ENCODE measurements at places on chromosomes 12 and 14. TPM values are rescaled to one million over a fixed set of nuclear protein-coding genes. Genes with fewer than 3 reads are reported as not detected.

Gene PZP
- total RNA-seq, result not detected

Gene JPH4
- total RNA-seq, result 50.1 TPM

Gene OVCH1
- total RNA-seq, result 2.5 TPM

Gene KLRB1
- total RNA-seq, result not detected

Gene TAS2R20
- 26.0 TPM for total RNA-seq

Gene NEMP1
- total RNA-seq, result 10.3 TPM

Gene PGF
- total RNA-seq, result 0.94 TPM

Gene IL31
- not detected for total RNA-seq

Gene IFI27
- 8.8 TPM for total RNA-seq

Gene AICDA
- total RNA-seq, result not detected
